ENCODE measurements at places on chromosomes 2 and 18.

- DNase-seq, result no peak
Measured at GRCh38 chr18:71505526-71505925, 1038.6 kb downstream of the CBLN2 start.

GRCh38 chr2:7693246-7694075 is 776.2 kb downstream of the RNF144A start:
- DNase-seq, result no peak

DNA sequence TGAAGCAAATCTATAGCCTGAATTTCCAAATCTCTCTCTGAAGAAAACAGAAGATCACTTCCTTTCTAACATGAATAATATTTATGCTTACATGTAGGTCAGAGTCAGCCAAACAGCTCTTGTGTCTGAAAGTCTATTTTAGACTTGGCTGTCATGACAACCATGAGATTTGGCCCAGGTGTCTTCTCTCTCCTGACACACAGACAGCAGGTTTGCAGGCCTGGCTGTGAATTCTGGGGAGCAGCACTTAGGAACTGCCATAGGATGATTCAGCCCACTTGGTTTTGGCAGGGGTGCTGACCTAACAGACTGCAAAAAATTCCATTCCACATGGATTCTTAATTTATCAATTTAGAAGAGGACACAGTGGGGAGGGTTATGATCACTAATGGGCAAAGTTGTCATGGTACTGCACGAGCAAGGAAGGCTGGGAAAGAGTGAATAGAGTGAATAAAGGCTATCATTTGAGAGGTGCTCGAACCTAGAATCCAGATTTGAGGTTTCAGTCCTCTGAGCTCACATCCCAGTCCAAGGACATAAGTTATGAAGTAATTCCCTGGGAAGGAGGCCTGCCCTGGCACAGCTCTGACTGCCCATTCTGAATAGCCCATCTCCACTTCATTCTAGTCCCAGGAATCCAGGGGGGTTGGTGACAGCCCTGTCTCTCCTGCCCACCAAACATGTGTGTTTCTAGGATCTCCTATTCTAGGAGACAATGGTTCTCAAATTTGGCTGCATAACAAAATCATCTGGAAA is 453.9 kb upstream of the TRIB2 start:
- no peak for DNase-seq

DNA sequence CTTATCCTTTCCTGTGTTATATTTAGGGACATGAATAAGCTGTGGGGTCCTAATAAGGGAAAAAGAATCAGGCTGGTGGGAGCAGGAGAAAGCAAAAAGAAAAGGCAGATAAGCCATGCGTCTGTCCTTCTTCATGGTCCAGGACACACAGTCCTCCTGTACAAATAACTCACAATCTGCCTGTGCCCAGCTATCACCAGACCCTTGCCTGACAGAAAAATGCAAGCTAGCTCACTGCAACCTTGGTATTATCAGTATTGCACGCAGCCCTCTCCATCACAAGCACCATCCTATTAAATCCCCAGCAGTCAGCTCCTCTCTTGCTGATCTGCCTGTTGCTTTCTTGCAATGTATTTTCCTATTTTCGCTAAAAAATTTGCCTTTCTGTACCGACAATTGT is 78.0 kb downstream of the NEURL3 start:
- no peak for DNase-seq

- DNase-seq, result no peak
Measured at GRCh38 chr2:161965994-161966393, 108.0 kb downstream of the DPP4 start.

DNA sequence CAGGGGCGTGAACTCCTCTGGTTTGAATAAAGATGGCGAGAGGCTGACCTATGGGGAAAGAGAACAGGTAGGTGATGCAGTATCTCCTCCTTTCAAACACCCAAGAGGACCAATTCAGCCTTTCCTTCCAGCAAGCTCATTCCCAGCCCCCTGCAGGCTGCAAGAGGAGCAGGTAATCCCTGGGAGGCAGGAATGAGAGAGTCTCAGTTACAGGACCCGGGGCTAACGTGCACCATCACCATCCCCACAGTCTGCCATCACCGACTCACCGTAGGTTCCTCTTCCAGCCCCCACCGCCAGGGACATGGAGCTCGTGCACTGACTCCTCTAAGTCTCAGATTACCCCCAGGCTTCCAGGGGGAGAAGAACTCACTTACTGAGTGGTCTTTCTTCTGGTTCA is 26.7 kb downstream of the XDH start:
- peak; percentile 17 for DNase-seq

GRCh38 chr2:113879457-113879856 is 10.4 kb upstream of the ACTR3 start:
- no peak for DNase-seq

- no peak for DNase-seq
Measured at GRCh38 chr18:53771664-53772063, 452.8 kb downstream of the MBD2 start.

DNA sequence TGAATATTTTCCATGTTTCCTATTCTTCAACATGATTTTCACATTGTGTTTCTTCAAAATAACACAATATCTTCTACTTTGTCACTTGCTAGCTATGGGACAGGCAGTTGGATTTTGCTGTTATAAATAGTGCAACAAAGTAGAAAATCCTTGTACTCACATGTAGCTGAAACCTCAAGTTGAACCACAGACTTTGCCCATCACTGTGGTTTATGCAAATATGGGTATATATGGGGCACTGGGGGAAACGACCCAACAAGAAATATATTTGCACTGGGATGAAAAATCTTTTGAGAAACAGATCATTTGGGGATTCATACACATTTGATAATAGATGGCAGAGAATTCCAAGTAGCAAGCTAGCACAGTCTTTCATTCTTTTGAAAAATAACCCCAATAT is 486.3 kb upstream of the MAP2 start:
- DNase-seq, result no peak

GRCh38 chr2:125106710-125107109 is 1081.6 kb downstream of the CNTNAP5 start:
- no peak for DNase-seq

GRCh38 chr2:163717515-163717914 is 18.3 kb downstream of the FIGN start:
- no peak for DNase-seq

- DNase-seq, result no peak
Measured at GRCh38 chr2:71277147-71277475, 50.2 kb upstream of the PAIP2B start.

DNA sequence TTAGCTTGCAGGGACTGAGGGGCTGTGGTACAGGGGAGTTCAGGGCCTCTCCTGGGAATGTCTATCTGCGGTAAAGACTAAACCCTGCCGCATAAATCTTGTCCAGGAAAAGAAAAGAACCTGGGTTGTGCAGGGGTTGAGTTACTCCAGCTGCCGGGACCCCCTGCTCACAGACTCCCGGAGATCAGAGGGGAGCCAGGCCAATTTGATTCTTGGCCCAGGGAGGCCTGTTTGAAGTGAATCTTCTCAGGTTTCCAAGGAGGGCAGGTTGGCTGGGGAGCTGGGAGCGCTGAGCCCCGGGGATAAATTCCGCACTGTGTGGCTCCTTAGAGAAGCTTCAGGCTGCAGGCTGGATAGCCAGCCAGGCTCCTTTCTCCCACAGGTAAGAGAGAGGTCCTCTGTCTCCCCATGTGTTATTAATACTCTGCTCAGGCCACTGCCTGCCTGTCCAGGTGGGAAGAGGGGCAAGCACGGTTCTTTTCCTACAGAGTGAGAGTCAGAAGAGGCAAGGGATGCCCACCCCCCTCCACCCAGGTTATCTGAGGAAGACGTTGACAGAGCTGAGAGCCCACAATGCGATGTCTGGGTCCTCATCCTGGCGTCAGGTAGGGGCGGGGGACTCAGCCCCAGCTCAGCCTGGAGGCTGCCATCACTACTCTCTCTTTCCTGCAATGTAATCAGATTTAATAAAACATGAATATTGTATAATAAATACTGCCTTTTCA is 82.7 kb downstream of the LONRF2 start:
- peak; percentile 51 for DNase-seq

- no peak for DNase-seq
Measured at GRCh38 chr2:18483896-18484295, 76.6 kb downstream of the RDH14 start.

- no peak for DNase-seq
Measured at GRCh38 chr18:36169938-36170337, 17.4 kb upstream of the MOCOS start.

DNA sequence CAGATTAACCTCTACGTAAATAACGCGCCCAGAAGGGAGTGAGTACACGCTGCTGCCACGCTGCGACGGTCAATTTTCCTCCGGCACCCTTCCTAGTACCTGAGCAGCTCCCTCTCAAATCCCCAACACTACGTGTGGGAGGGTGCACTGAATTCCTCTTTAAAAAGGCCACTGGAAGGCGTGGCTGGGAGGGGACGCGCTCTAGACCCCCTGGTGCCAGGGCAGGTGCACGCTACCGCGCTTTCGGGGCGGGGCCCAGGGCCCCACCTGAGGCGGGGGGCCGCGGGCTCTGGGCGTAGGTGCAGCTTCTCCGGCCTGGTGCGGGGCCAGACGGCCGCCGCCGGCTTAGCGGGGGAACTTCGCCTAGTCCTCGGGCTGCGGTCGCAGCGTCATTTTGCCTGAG is 668 bp upstream of the ANKRD12 start:
- peak; percentile 71 for DNase-seq

- DNase-seq, result no peak
Measured at GRCh38 chr2:219697811-219698747, 70.6 kb downstream of the SLC4A3 start.

DNA sequence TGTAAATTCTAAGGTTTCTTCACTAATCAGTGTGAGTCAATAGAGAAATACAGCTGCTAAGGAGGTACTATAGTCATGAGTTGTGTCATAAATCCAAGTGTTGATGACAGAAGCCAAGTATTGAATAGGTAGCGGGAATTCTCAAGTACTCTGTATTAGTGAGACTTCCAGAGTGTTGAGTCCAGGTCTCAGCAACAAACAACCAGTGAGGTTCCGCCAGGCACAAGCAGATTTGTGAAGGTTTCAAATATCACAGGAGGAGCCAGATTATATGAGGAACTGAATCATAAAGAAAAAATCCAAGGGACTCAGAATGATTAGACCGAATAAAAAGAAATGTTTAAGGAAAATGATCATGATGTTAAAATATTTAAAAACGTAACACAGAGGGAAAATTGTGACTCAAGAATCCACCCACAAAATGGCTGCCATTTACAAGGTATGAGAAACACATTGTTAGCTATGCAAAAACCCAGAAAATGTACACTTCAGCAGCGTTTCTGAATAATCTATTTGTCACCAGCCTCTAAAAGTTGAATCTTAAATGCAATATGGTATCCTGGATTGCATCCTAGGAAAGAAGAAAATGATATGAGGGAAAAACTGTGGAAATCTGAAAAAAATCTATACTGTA is 27.3 kb upstream of the EVA1A start:
- no peak for DNase-seq

DNA sequence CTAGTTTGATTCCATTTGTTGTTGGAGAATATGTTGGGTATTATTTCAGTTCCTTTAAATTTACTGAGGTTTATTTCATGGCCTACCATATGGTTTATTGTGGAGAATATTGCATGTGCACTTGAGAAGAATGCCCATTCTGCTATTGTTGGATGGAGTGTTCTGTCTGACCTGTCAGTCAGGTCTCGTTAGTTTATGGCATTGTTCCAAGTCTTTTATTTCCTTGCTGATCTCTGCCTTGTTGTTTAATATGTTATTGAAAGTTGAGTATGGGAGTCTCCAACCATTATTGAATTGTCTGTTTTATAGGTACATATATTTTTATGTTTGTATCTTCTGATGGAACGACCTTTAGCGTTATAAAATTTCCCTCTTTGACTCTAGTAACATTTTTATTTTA is 86.3 kb downstream of the PTPN4 start:
- DNase-seq, result no peak

GRCh38 chr2:60091894-60092293 is 461.6 kb downstream of the BCL11A start:
- DNase-seq, result no peak

DNA sequence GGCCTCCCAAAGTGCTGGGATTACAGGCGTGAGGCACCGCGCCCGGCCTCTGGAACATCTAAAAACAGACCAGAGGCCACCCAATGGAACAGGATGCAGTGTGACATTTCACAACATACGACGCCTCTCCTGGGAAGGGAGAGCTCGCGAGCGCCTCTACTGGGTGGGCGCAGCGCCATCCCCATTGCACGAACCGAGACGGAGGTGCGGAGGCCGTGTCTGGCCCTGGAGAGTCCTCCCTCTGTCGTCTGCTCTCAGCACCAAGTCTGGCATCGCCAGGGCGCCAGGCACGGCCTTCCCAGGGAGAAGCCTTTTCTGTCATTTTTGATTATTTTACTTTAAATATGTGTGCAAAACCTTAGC is 9.4 kb upstream of the GBX2 start:
- peak; percentile 87 for DNase-seq

- DNase-seq, result no peak
Measured at GRCh38 chr2:206088248-206088647, 2.3 kb upstream of the INO80D start.

DNA sequence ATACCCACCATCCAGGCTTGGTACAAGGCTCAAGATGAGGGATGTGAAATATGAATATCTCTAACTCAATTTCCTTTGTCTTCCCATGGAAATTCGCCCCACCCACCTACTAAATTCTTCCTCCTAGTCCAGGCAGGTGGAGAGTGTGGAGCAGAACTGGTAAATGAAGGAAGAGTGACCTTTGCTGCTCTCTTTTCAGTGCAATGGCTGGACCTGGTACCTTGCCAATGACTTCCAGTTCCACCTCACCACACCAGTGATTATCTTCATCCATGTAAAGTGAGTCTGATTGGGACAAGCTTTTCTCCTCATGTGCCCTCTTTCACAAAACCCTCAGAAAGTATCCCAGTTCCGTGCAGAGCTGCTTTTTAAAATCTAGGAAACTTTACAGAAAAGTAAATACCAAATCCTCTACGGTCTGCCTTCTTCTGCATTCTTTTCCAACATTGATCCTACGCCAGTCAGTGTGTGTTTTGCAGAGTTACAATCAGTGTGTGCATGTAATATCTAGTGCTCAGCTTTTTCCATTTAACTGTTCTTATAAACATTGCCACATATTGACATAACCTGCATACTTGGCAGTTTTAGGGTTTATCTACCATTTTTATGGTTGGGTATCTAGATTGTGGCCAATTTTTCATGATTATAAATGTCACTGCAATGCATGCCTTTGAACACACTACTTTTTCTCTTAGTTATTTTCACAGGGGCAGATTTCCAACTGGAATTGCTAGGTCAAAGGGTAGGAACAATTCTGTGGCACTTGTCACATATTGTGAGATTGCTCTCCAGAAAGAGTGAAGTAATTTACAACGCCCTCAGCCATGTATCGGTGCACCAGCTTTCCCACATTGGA is 86.5 kb upstream of the SEC11C start:
- DNase-seq, result no peak

DNA sequence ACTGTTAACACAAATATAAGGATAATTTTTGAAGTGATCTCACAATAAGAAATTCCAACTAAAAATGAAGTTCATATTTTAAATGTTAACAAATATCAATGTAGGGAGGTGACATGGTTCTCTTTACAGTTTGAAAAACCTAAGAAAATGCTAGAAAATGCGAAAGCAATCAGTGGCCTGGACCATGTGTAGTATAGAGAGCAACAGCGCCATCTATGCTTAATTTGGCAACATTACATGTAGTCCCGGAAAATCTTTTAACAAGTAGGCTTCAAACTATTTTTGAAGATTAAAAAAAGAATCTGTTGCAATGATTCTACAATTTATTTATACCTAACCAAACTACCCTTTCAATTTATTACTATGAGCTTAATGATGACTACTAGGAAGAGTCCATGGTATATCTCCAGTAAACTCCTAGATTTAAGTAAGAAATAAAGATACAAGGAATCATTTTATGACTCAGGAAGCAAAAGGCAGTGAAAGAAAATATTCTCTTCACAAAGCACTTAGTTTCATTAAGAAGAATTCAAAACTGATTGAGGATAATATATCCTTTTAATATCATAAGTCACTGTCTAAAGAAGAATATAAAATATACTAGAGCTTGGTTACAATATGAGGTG is 33.3 kb downstream of the NDUFA10 start:
- peak; percentile 63 for DNase-seq
